ENCODE measurements at places on chromosomes 16 and 17. TPM values are rescaled to one million over a fixed set of nuclear protein-coding genes. Genes with fewer than 3 reads are reported as not detected.

Gene PRPSAP1
- total RNA-seq, result 90.3 TPM

Gene PHF23
- total RNA-seq, result 66.9 TPM

Gene CA10
- 0.53 TPM for total RNA-seq

Gene CD300E
- not detected for total RNA-seq

Gene TP53TG3C
- total RNA-seq, result not detected

Gene PIGQ
- total RNA-seq, result 109 TPM

Gene TUBB3
- total RNA-seq, result 201 TPM

Gene FNDC8
- total RNA-seq, result not detected

Gene MT1G
- total RNA-seq, result 2.9 TPM

Gene HAGH
- total RNA-seq, result 43.6 TPM

Data from progenitor cell of endocrine pancreas (in vitro differentiated cells).